NCI-H1417 treated with DMSO at 0.1 percent for 48 hours (cell line): ENCODE measurements at places on chromosomes 1 and 21.

- no peak for DNase-seq
These were observed 2.5 kb upstream of the SAMD11 start for GRCh38 chr1:921011-921837.

- no peak for DNase-seq
These were observed 42.1 kb upstream of the SYT6 start for GRCh38 chr1:114195819-114196218.

DNA sequence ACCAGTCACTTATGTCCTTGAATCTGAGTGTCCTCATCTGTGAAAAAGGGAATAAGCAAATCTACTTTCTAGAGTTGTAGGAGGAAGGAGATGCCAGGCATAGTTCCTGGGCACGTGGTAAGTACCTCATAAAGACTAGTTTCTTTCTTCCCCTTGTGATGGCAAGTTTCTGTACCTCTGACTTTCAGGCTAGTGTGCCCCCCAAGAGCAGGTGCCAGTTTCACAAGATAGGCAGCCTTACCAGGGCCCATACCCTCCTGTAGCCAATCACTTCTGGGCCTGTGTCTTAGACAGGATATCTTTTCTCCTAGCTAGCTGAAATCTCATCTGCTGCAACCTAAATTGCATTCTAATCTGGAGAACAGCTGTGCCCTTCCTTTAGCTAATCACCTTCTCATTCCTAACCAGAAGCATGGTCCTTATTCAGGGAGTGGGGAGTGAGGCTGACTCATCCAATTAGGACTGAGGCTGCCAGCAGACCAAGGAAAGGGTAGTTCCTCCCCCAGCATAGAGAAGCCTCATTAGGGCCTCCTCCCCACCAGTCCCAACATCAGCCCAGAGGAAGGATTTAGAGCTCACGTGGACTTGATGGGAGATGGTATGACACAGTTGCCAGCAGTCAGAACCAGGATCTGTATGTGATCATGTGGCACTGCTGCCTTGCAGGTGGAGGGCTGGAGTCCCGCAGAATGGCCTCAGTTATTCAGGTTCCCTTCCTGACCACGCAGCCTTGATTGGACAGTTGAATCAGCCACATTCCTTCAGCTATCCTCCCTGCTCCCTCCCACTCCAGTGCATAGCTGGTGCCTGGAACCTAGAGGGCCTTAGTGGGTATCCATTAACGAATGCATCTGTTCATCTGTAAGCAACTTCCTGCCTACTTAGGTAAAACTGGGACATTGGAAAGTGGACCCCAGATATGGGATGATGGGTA is 7.9 kb downstream of the KLHDC8A start:
- no peak for DNase-seq

DNA sequence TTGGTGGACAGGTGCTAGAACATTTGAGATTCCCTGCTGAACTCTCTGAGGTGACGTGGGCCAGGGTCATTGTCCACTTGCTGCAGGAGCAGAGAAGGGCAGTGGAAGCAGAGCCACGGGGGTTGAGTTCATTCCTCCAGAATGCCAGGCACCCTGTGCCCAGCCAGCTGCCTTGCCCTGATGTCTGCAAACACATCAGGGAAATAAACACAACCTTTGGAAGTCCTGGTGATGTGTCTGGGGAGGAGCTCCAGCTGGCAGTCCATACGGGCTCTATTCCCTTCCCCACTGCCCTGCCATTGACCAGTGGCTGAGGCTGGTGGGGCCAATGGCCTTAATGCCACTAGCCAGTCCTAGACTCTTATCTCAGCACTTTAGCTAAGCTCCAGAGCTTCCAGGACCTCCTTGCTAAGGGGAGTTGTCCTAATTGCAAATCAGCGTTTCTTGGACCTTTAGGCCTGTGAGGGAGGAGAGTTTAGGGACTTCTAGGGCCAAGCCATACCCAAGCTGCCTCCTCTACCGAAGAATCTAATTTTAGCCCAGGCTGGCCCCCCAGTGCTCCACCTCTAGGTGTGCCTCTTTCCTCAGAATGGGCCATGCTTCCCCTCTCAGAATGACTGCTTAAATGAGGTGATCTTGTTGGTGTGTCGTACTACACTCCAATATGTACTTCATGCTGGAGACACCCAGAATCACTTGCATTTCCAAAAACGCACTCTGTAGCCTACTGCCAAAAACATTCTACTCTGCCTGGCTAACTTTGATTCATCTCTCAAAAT is 25.9 kb upstream of the MFSD2A start:
- no peak for DNase-seq

GRCh38 chr1:35884934-35885333 is 1.9 kb downstream of the AGO1 start:
- DNase-seq: no peak

GRCh38 chr1:1959840-1960479 is 40.9 kb upstream of the TMEM52 start:
- no peak for DNase-seq

GRCh38 chr1:230285351-230285750 is 140.8 kb downstream of the PGBD5 start:
- DNase-seq: no peak

DNA sequence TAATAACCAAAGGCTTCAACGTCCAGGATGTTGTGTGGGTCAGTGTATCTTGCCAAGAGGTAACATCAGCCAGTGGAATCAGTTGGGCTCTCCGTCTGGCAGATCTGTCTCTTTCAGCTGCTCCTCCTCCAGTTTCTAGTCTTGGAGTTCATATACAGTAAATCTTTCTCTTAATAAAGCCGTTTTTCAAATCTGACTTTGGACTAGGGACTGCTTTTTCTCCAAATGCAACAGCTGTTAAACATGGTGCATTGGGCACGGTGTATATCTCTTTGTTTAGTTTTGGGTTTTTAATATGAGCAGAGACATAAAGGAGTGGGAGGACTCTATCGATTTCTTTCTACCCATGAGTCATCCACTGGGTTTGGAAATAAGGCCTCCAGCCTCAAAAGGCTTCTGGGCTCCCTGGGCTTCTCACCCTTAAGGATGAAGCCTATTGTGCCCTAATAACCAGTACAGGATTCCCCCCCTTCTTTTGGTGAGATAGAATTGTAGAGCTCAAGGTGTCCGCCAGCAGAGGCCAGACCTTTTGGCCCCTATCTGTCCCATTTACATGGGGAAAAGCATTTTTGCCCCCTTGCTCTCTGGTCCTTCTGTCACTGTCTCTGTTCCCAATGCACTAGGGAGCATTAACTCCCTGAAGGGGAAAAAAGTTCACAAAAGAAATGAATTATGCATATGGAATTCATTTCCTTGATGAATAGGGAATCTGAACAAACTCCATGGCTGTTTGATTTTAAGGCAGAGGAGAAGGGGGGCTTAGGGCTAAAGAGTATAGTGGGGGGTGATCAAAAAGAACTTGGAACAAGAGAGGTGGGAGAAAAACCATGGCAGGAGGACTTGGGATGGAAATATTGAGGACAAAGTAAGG is 86.0 kb downstream of the PBX1 start:
- DNase-seq: no peak

- DNase-seq: no peak
These were observed 66.9 kb upstream of the PRDX6 start for GRCh38 chr1:173410133-173410793.

DNA sequence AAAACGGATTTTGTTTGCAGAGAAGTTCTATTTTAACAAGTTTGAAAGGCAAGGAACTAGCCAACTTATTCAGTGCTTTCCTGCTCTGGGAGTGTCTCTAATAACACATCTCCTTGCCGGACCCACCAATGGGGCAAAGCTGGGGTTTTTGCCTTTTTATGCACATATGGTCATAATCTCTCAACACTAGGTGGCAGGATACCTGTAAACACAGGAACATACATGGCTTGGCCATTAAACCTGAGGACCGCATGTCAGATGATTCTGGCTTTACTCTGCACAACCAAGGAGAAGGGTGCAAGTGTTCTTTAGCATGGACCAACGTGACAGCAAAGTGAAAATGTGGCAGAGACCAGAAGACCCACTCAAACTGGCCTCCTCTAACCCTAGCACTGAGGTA is 4.9 kb downstream of the TMEM9 start:
- DNase-seq: no peak
